NCI-H2081 treated with DMSO at 0.1 percent for 48 hours (cell line): ENCODE measurements at places on chromosomes 1 and 21.

DNA sequence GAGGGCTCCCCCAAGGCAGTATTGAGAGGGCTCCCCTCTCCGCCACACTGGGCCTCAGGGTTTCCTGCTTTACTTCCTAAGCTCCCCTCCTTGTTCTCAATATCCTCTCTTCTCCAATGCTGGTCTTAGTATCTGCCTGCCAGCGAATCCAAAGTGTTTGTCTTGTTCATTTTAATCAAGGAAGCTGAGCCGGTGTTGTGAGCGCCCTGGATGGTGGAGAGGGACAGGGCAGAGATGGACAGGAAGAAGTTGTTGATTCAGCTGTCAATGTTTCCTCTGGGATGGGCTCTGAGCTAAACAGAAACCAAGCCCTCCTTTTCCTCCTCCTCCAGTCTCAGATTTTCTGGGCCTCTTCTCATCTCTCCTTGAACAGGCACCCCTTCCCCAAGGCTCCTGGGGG, 5.4 kb downstream of the OLFML3 start:
- no peak for DNase-seq

- no peak for DNase-seq
Measured at GRCh38 chr1:161549652-161550051, at the start of gene FCGR3A. Gene FCGR3A (minus strand): TSS chr1:161549818. CDS start chr1:161549736, 82 bp downstream.

GRCh38 chr1:173853074-173853473, 14.7 kb downstream of the GAS5 start:
- no peak for DNase-seq

GRCh38 chr1:186481303-186481888, 20.5 kb upstream of the PDC start:
- no peak for DNase-seq

- DNase-seq = no peak
Measured at GRCh38 chr1:165169028-165169427, 187.5 kb downstream of the LMX1A start.

GRCh38 chr1:243388276-243388675, 132.4 kb downstream of the SDCCAG8 start:
- DNase-seq = no peak

- no peak for DNase-seq
Measured at GRCh38 chr1:118075116-118075515, 109.9 kb downstream of the SPAG17 start.

DNA sequence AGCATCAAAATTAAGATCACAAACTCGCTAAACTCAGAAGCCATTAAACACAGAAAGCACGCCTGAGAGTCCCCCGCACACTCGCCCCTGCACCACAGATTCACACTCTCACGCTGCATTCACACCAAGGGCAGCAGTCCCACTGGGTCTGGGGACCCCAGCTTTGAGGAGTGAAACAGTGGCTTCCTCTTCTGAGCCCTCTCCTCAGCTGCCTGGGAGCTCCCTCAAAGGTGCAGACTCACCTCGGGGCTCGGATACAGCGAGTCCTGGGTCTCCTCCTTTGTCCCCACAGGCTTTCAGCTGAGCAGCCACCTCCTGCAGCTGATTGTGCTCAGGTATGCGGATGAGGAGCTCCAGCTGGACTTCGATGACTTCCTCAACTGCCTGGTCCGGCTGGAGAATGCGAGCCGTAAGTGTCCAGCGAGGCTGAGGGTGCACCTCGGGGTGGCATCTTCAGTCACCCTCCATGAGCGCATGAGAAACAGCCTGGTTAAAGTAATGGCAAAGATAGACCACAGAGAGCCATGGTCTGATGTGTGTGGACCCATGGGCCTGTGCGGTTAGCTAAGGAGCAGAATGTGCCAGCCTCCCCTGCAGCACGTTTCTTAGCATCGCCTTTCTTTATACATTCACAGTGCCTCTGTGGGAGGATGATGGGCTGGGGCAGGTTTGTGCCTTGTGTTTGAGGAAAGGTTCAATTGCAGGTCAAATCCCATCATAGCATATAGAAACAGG, 47.9 kb downstream of the CAPN9 start:
- DNase-seq = no peak

DNA sequence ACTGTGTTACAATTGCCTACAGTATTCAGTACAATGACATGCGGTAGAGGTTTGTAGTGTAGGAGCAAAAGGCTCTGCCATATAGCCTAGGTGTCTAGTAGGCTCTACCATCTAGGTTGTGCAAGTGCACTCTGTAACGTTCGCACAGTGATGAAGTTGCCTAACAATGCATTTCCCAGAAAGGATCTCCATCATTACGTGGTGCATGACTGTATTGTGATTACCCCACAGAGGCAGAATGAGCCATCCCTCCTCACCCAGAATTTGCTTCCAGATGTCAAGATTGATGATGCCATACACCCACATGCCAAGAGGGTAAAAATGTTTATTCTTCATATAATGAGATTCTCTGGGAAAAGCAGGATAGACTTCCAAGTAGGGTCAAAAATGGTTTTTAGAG, 199.3 kb upstream of the CTTNBP2NL start:
- no peak for DNase-seq

- DNase-seq = no peak
Measured at GRCh38 chr1:46699666-46700065, 19.2 kb downstream of the EFCAB14 start.

DNA sequence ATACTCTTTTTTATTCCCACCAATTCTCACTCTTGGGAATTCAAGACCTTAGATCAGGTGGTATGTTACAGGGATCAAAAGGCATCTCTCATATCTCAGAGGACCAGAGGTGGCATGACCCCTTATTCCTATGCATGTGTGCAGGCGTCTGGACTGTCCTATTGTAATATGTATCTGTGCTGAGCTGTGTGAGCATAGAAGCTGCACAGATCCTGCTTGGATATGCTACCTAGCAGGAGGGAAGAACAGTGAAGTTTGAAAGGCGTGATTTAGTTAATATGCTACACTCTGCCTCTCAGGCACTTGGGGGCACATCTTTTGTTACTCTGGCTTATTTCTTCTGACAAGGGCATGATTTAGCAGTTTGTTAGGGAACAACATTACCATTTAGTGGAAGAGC, 86.7 kb upstream of the ZRANB2 start:
- DNase-seq = no peak

- no peak for DNase-seq
Measured at GRCh38 chr1:220784751-220785150, 2.0 kb upstream of the MTARC1 start.

DNA sequence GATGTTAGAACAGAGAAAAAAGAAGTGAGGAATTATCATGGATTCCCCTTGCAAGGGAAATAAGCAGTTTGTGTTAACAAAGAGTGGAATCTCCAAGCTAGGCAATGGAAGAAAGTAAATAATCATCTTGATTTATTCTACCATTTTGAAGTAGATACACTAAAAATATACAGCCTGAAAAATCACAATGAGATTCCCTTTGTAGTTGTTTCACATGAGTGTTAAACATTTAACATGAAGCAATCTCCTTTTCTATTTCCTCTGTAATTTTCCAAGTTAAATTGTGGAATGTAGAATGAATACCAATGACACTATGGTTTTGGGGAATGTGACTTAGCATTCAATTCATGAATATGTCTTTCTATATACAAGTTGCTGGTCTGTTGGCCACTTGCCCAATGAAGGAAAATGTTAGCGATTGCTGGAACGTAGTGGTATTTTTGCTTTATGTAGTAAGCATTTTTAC, 5.7 kb downstream of the TGFB2 start:
- DNase-seq = no peak

GRCh38 chr21:37072274-37072987, 440 bp downstream of the PIGP start:
- DNase-seq = peak; percentile 38

- peak; percentile 67 for DNase-seq
Measured at GRCh38 chr1:22341791-22342605, 109.7 kb upstream of the ZBTB40 start.

GRCh38 chr21:25925064-25925800, 190.5 kb downstream of the GABPA start:
- DNase-seq = no peak

GRCh38 chr1:68889471-68889870, 392.6 kb upstream of the DEPDC1 start:
- no peak for DNase-seq

DNA sequence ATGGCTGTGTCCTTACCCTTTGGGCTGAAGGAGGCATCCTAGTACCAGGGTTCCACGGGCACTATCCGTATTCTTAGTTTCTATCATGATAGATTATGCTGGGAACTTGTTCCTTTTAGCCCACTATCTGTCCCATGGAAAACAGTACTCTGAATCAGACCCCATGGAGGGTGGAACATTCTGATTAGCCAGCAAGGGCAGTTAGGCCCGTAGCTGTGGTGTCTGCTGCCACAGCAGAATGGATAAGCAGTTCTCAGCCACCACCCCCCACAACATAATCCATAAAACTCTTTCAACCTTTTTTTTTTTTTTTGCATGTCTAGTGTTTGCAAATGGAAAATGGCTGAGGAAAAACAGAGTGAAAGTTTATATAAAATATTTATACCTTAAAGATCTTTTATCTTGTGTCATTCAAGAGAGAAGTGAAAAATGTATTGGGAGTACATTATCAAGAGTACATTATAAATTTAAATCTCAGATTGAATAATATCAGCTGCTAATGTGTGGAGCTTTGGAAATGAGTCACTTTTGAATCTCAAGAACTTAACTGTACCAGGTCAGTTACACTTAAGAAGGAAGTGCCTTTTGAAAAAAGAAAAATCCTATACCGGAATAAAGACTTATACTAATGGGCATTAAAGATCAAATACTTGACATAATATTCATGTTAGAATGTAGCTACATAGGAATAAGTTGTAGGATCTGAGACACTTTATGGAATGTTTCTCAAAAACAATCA, 80.3 kb downstream of the NFIA start:
- no peak for DNase-seq

DNA sequence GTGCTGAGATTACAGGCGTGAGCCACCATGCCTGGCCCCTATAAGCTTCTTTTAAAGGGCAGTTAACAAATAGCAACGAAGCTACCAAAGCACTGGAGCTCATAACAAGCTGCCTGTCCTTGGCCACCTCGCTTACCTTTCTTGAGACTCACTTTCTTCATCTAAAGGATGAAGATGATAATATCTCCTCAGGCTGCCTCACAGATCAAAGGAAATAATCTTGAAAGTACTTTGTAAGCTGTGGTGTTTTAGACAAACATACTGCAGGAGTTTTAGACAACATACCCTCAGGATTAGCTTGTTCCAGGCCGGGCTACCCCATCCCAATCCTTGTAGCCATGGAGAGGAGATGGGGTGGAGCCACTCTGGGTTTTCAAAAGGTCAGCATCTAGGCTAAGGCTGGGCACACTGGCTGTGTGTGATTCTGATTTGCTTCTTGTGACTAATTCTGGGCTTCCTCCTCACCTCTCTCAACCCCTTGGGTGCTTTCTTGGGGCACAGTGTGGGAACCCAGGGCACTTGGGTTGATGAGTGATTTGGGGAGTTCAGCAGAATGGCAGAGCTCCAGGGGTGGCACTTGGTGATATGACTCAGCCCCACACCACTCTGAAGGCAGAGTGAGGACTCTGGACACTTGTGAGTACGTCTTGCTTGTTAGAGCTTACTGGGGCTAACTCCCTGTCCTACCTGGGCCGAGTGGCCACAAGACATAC, 5.2 kb downstream of the GPR25 start:
- no peak for DNase-seq

- DNase-seq = no peak
Measured at GRCh38 chr21:42456457-42456856, 39.6 kb downstream of the RSPH1 start.

GRCh38 chr1:186518822-186519381, 58.0 kb upstream of the PDC start:
- no peak for DNase-seq

GRCh38 chr1:164659621-164660411, 100.8 kb downstream of the PBX1 start:
- DNase-seq = no peak

DNA sequence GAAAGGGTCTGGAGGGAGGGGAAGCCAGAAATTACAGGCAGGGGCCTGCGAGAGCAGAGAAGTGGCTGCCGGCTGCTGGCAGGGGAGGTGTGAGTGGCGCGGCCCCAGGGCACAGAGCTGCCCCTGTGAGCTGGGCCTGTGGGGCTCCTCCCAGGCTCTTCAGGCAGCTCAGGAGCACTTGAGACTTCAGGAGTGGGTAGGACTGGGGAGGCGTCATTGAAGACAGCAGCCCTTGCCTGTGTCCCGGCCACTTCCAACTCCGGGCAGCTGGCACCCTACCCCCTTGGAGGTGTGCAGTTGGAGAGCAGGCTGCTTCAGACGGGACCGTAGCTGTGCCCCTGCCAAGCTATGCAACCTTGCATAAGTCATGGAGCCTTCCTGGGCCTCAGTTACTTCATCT, 87.5 kb upstream of the ACTL8 start:
- DNase-seq = no peak

GRCh38 chr1:59176471-59176870, 120.4 kb upstream of the FGGY start:
- no peak for DNase-seq

GRCh38 chr1:83511146-83511726, 487.7 kb downstream of the TTLL7 start:
- DNase-seq = peak; percentile 78

- no peak for DNase-seq
Measured at GRCh38 chr1:70042090-70042731, 163.2 kb downstream of the LRRC40 start.

GRCh38 chr1:224359207-224359606, 2.5 kb downstream of the CNIH4 start:
- DNase-seq = no peak

DNA sequence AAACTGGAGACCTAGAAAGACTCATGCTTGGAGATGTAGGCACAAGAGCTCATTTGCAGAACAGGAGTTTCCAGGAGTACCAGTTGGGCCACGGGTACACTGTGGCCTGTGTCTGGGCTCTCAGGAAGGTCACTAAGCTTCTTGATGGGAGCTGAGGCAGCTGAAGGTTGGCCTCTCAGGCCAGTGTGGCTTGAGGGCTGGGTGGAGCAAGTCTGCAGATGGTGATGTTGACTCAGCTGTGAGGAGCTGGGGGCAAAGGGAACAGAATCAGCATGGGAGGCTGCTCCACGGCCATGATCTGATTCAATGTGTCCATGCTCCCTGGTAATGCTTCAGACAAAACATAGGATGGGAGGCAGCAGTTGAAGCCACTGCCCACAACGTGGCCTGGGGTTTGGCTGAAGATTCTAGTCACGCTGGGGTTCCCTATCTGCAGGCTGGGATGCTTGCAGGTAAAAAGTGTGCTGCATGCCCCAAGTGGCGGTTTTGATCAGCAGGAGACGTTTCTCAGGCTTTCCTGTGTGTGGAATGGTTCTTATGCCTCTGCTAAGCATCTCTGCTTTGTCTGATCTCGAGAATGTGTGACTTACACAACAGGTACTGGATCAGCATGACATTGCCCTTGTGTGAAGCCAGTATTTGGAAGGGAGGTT, 15.4 kb upstream of the TENT5C start:
- no peak for DNase-seq

GRCh38 chr1:201795066-201795465, 33.9 kb upstream of the IPO9 start:
- DNase-seq = no peak
